Adrenal gland (tissue), 19 donors: ENCODE measurements at places on chromosomes 13 and 19.

DNA sequence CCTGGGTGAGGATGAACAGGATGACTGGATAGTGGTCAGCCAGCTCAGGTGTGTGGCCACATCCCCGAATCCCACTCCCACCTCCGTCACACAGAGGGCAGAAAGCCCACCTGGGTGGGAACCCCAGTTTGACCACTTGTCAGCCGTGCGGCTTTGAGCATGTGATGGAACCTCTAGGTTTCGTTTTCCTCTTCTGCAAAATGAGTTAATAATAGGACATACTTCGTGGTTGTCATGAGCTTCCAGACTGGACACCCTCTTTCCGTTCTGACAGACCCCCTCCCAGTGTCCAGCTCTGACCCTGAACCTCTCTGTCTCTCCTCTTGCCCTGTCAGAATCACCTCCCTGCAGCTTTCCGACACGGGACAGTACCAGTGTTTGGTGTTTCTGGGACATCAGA lies 1.8 kb downstream of the AXL start:
- H3K27ac ChIP-seq = peak overlapping the region; percentile 53
- H3K4me1 ChIP-seq = peaks cover 14% of the 10 kb centered on the region
- no peaks in the 10 kb centered on the region for H3K36me3 ChIP-seq
- no peak for DNase-seq
- no peak overlapping the region for H3K4me3 ChIP-seq

GRCh38 chr19:2201473-2202148 lies 34.5 kb downstream of the PLEKHJ1 start:
- H3K4me1 ChIP-seq = no peaks in the 10 kb centered on the region
- no peaks in the 10 kb centered on the region for H3K27me3 ChIP-seq
- peaks cover 15% of the 10 kb centered on the region for H3K36me3 ChIP-seq
- DNase-seq = no peak

GRCh38 chr19:2810141-2811091 lies 9.3 kb upstream of the ZNF554 start:
- no peaks in the 10 kb centered on the region for H3K4me1 ChIP-seq
- no peak overlapping the region for H3K4me3 ChIP-seq
- H3K27ac ChIP-seq = no peak overlapping the region
- H3K36me3 ChIP-seq = peaks cover 25% of the 10 kb centered on the region
- no peak for DNase-seq

- H3K4me3 ChIP-seq = no peak overlapping the region
- H3K27me3 ChIP-seq = no peaks in the 10 kb centered on the region
- no peak for DNase-seq
- H3K36me3 ChIP-seq = no peaks in the 10 kb centered on the region
- no peaks in the 10 kb centered on the region for H3K4me1 ChIP-seq
Measured at GRCh38 chr13:33479105-33479504, 193.6 kb upstream of the STARD13 start.

- no peak overlapping the region for H3K27ac ChIP-seq
- DNase-seq = no peak
- no peak overlapping the region for H3K4me3 ChIP-seq
- H3K4me1 ChIP-seq = no peaks in the 10 kb centered on the region
- no peaks in the 10 kb centered on the region for H3K36me3 ChIP-seq
Measured at GRCh38 chr13:24355103-24355502, 45.7 kb downstream of the C1QTNF9 start.

GRCh38 chr13:68345963-68346531 lies 1115.9 kb upstream of the PCDH9 start:
- H3K4me1 ChIP-seq = no peaks in the 10 kb centered on the region
- no peak for DNase-seq
- no peak overlapping the region for H3K27ac ChIP-seq
- no peaks in the 10 kb centered on the region for H3K27me3 ChIP-seq

- H3K27me3 ChIP-seq = no peaks in the 10 kb centered on the region
- peaks cover 16% of the 10 kb centered on the region for H3K4me1 ChIP-seq
- DNase-seq = peak; percentile 98
- no peaks in the 10 kb centered on the region for H3K36me3 ChIP-seq
- peak overlapping the region; percentile 53 for H3K27ac ChIP-seq
Measured at GRCh38 chr19:45455707-45456499, 11.9 kb upstream of the FOSB start.

DNA sequence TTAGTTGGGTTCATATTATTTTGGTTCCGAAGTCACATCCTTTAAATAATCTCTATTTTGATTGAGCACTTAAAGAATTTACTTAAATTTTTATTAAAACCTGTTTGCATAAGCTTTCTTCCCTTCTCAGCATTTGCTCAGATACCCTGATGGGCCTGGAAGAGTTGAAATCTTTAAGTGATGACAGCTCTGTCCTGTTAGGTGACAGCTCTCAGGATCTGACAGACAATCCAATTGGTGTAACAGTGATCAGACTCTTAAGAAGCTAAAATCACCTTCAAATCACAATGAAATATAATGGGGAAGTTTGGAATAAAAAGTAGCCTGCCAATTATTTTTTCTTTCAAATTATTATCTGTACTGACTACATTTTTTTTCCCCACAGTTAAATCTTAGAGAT lies 284.4 kb downstream of the LMO7 start:
- no peaks in the 10 kb centered on the region for H3K27me3 ChIP-seq
- H3K36me3 ChIP-seq = no peaks in the 10 kb centered on the region
- no peak overlapping the region for H3K4me3 ChIP-seq
- DNase-seq = no peak
- no peak overlapping the region for H3K27ac ChIP-seq
- no peaks in the 10 kb centered on the region for H3K4me1 ChIP-seq

DNA sequence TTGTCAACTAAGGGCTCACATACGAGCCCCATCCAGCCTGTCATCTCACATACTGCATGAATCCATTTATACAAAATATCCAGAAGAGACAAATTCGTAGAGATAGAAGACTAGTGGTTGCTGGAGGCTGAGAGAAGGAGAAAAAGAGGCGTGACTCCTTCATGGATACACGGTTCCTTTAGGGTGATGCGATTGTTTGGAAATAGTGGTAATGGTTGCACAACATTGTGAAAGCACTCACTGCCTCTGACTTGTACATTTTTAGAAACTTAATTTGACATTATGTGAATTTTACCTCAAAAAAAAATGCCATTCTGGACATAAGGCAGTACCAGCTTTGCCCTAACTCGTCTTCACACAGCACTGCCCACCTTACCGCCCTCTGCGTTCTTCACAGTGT lies 27.3 kb downstream of the IGFL1 start:
- H3K4me1 ChIP-seq = no peaks in the 10 kb centered on the region
- H3K36me3 ChIP-seq = no peaks in the 10 kb centered on the region
- peaks cover 8% of the 10 kb centered on the region for H3K27me3 ChIP-seq

DNA sequence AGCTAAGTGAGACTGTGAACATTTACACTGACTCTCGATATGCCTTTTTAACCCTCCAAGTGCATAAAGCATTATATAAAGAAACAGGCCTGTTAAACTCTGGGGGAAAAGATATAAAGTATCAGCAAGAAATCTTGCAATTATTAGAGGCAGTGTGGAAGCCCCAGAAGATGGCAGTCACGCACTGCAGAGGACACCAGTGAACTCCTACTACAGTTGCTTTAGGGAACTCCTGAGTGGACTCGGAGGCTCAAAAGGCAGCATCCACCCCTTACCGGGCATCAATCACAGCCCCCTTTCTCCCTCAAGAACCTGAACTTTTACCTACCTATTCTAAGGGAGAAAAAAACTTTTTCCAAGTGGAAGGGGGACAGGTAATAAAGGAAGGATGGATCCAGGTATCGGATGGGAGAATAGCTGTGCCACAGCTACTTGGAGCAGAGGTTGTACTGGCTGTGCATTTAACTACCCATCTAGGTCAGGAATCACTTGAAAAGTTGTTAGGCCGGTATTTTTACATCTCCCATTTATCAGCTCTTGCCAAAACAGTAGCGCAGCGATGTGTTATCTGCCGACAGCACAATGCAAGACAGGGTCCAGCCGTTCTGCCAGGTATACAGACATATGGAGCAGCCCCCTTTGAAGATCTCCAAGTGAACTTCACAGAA lies 80.1 kb downstream of the ZNF486 start:
- H3K27ac ChIP-seq = no peak overlapping the region
- no peak overlapping the region for H3K4me3 ChIP-seq
- H3K4me1 ChIP-seq = no peaks in the 10 kb centered on the region
- H3K27me3 ChIP-seq = no peaks in the 10 kb centered on the region

GRCh38 chr19:58395220-58395978 lies at the start of gene RNF225:
RNF225 (plus strand) TSS chr19:58395656; CDS start chr19:58396090, 434 bp downstream.
- H3K27ac ChIP-seq = no peak within 1 kb of the TSS
- DNase-seq = no peak
- peaks cover 4% of the 10 kb centered on the region for H3K27me3 ChIP-seq
- H3K4me3 ChIP-seq = no peak within 1 kb of the TSS
- H3K36me3 ChIP-seq = peaks cover 44% of the 10 kb centered on the region

- DNase-seq = no peak
- no peak overlapping the region for H3K4me3 ChIP-seq
- peak overlapping the region; percentile 52 for H3K27ac ChIP-seq
Measured at GRCh38 chr19:4009990-4010807, 2.7 kb downstream of the PIAS4 start.

GRCh38 chr19:34254698-34255432 lies 511 bp downstream of the GARRE1 start:
- H3K4me1 ChIP-seq = peaks cover 40% of the 10 kb centered on the region
- DNase-seq = no peak
- H3K36me3 ChIP-seq = no peaks in the 10 kb centered on the region

DNA sequence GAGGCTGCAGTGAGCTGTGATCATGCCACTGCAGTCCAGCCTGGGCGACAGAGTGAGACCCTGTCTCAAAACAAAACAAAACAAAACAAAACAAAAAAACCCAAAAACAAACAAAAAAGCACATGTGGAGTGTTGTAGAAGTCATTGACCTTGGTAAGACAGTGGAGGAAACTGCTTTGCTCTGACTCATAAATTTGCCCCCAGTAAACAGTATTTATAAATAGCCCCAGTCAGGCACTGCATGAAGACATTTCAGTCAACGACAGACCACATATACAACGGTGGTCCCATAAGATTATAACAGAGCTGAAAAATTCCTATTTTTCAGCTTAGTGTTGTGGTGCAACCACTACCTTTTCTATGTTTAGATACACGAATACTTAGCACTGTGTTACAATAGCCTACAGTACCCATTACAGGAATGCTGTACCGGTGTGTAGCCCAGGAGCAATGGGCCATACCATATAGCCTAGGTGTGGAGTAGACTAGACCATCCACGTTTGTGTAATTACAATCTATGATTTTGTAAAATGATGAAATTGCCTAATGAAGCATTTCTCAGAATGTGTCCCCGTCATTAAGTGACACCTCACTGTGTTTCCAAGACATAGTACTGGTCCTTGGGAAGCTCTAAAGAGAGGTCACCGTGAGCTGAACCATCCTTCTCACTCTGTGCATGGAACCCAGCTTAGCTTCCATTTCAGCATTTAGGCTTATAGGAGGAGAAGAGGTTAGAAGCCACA lies 1.1 kb downstream of the ARL11 start:
- no peak for DNase-seq
- peaks cover 16% of the 10 kb centered on the region for H3K4me1 ChIP-seq
- H3K36me3 ChIP-seq = no peaks in the 10 kb centered on the region
- H3K4me3 ChIP-seq = no peak overlapping the region
- peak overlapping the region; percentile 24 for H3K27ac ChIP-seq
- H3K27me3 ChIP-seq = no peaks in the 10 kb centered on the region

- H3K27ac ChIP-seq = no peak overlapping the region
- no peaks in the 10 kb centered on the region for H3K27me3 ChIP-seq
- H3K4me3 ChIP-seq = no peak overlapping the region
- DNase-seq = no peak
Measured at GRCh38 chr13:52924289-52925148, 76.1 kb upstream of the PCDH8 start.

GRCh38 chr13:113065406-113066141 lies 40.0 kb upstream of the F7 start:
- no peaks in the 10 kb centered on the region for H3K4me1 ChIP-seq
- no peak overlapping the region for H3K27ac ChIP-seq
- no peak overlapping the region for H3K4me3 ChIP-seq
- no peak for DNase-seq

DNA sequence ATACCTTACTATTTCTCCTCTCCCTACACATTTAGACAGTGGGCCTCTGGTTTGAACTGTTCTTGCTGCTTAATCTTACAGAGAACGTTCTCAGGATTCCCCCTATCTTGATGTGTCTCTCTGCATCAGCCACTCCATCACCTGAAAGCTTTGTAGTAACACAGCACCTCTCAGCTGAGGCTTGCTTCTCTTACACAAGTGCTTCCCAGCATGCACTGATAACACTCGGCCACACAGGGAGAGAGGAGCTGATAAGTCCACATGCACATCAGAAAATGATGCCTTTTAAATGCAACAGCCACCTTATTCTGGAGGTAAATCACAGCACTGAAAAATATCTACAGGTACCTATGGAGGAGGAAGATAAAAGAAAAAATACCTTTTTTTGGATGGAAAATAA lies 192.2 kb upstream of the TSHZ3 start:
- no peaks in the 10 kb centered on the region for H3K4me1 ChIP-seq
- no peaks in the 10 kb centered on the region for H3K36me3 ChIP-seq
- H3K27me3 ChIP-seq = no peaks in the 10 kb centered on the region
- no peak overlapping the region for H3K27ac ChIP-seq
- H3K4me3 ChIP-seq = no peak overlapping the region

GRCh38 chr13:44040070-44040817 lies 160.5 kb downstream of the LACC1 start:
- DNase-seq = no peak
- H3K4me1 ChIP-seq = no peaks in the 10 kb centered on the region
- H3K4me3 ChIP-seq = no peak overlapping the region
- H3K36me3 ChIP-seq = no peaks in the 10 kb centered on the region
- no peak overlapping the region for H3K27ac ChIP-seq

DNA sequence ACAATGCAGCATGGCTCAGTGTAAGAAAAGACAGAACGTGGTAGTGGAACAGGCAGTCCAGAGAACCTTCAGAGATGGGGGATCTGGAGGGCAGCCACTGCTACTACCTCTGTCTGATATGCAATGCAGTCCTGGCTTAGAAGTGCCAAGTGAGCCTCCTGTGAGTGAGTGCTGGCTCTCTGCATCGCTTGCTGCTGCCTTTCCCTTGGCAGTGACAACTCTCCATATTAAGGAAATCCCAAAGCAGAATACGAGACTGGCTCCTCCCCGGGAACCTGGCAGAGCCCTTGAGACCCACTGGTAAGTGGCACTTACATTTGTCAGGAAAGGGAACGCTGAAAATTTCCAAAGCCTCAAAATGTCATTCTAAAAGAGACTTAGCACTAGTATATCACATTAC lies 7.5 kb downstream of the DOCK9 start:
- no peaks in the 10 kb centered on the region for H3K36me3 ChIP-seq
- H3K27me3 ChIP-seq = no peaks in the 10 kb centered on the region
- no peak overlapping the region for H3K4me3 ChIP-seq
- DNase-seq = no peak
- H3K27ac ChIP-seq = no peak overlapping the region

DNA sequence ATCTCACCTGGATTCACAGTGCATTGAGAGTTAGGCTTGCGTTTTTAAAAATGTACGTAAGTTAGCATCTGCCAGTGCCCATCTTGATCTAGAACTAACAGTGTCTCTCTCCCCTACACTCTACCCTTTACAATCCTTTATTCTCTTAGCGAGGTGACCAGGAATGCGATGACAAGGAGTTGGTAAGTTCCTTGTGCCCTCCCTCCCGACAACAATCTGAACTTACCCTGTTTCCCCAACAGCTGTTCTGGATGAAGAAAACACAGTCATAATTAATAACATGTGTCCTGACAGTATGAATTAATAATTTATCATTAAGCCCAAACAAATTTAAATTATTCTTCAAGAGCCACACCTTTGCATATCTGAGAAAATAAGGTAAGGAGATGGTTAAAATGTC lies 6.3 kb downstream of the TSHZ3 start:
- H3K4me1 ChIP-seq = peaks cover 40% of the 10 kb centered on the region
- no peak for DNase-seq
- no peak overlapping the region for H3K27ac ChIP-seq
- no peak overlapping the region for H3K4me3 ChIP-seq

- H3K36me3 ChIP-seq = no peaks in the 10 kb centered on the region
- H3K4me1 ChIP-seq = no peaks in the 10 kb centered on the region
- no peak overlapping the region for H3K27ac ChIP-seq
Measured at GRCh38 chr19:7698583-7698982, 3.3 kb downstream of the FCER2 start.
